ENCODE measurements at places on chromosomes 4 and X.
A peak's percentile ranks its signal among the peaks of the same experiment; 100 is the strongest.

- no peak for DNase-seq
These were observed 524 bp upstream of the RPS3A start for GRCh38 chr4:151098979-151099228.

DNA sequence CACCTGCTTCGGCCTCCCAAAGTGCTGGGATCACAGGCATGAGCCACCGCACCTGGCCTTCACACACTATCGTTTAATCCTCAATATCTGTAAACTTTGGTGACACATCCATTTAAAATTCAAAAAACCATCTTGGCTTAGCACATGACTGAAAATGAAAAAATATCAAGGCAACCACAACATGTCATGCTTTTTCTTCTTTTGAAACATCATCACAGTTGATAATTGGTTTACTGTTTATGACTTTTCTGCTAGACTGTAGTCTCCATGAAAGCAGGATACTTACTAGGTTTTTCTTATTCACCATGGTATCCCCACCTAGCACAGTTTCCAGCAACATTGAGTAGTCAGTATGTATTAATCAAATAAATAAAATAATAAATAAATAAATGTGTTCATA is 11.0 kb downstream of the GNRHR start:
- DNase-seq = no peak

DNA sequence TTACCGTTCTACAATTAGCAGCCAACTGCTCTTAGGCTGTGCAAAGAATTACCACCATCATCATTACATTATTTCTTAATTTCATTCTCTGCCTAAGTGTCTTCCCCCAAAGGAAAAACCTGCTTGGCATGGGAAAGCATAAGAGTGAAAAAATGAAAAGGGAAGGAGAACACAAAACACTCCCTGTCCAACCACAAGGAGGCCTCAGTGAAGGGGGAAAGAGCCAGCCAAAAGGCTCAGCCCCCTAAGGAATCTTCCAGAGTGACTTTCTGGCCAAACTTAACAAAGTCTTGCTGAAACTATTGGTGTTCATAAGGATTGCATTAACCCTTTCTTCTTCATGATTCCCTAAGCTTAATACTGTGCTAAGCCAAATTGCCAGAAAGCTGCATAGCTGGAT is 287.4 kb downstream of the SMARCA1 start:
- no peak for DNase-seq

- DNase-seq = no peak
These were observed 6.2 kb upstream of the FHDC1 start for GRCh38 chr4:152929888-152930287.

- peak; percentile 68 for DNase-seq
These were observed 12.7 kb downstream of the GAB3 start for GRCh38 chrX:154738011-154738738.

DNA sequence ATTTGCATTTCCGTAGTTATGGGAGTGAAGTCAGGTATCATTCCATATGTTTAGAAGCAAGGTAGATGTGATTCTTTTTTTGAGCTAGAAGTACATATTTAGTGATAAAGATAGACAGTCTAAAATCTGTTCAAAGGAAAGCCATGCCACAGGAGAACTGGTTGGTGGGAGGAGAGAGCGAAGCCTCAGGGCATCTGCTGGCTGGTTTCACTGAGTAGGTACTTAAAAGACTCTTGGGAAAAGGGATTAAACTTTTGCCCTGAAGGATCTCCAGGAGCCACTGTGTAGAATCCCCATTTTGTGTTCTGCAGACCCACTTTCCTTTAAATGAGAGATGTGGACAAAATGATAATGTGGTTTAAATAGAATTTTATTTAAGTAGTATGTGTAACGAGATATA is 89.6 kb downstream of the SHROOM2 start:
- DNase-seq = no peak

- peak; percentile 78 for DNase-seq
These were observed 219.8 kb downstream of the OR13H1 start for GRCh38 chrX:131763674-131764073.

All from heart left ventricle (tissue), 16 donors.